ENCODE measurements at places on chromosomes 4 and X.

DNA sequence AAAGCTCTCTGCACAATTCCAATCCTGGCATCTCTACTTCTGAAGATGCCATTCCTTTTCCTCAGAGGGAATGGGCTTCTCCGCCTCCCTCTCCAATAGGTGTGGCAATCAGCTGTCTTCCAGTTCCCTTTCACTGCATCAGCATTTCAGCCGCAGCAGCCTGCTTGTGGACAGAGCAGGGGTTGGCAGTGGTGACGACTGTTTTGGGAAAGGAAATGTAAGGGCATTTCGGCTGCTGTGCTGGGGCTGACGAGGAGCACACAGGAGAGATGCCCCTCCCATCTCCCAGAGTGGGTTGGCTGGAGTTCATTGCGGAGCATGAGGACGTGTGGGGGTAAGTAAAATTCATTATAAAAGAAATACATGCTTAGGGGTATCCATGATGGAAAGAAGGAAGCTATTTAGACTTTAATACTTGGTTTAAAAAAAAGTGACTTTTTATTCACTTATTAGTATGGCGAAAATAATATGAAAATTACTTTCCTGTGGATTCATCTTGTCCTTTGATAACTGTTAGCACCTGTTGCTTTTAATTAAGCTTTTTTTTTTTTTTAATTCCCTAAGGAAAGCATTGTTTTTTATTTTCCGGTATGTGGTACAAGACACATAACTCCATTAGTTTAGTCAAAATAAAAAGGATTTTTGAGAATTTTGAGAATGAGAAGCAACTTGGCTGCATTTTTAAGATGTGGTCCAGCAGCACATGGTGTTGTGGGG, at the start of gene LIMCH1:
Gene LIMCH1 (plus strand): TSS at position 141 of the 717 bp plus-strand sequence. CDS start 67,839 bp downstream, outside the sequence.
- DNase-seq: no peak

DNA sequence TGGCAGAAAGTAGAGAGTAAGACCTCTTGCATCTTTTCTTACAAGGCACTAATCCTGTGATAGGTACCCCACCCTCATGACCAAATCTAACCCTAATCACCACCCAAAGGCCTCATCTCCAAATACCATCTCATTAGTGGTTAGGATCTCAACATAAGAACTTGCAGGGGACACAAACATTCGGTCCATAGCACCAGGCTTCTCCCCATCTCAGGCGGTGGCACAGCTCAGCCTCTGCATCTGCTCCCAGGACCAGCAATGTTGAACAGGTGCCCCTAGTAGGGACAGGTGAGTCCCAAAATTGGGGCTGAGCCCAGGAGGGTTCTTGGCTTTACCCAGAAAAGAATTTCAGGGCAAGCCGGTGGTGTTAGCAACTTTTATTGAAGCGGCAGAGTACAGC, 8.4 kb upstream of the MRFAP1 start:
- no peak for DNase-seq

GRCh38 chrX:110992611-110993010, 103.4 kb upstream of the PAK3 start:
- DNase-seq: peak; percentile 14

DNA sequence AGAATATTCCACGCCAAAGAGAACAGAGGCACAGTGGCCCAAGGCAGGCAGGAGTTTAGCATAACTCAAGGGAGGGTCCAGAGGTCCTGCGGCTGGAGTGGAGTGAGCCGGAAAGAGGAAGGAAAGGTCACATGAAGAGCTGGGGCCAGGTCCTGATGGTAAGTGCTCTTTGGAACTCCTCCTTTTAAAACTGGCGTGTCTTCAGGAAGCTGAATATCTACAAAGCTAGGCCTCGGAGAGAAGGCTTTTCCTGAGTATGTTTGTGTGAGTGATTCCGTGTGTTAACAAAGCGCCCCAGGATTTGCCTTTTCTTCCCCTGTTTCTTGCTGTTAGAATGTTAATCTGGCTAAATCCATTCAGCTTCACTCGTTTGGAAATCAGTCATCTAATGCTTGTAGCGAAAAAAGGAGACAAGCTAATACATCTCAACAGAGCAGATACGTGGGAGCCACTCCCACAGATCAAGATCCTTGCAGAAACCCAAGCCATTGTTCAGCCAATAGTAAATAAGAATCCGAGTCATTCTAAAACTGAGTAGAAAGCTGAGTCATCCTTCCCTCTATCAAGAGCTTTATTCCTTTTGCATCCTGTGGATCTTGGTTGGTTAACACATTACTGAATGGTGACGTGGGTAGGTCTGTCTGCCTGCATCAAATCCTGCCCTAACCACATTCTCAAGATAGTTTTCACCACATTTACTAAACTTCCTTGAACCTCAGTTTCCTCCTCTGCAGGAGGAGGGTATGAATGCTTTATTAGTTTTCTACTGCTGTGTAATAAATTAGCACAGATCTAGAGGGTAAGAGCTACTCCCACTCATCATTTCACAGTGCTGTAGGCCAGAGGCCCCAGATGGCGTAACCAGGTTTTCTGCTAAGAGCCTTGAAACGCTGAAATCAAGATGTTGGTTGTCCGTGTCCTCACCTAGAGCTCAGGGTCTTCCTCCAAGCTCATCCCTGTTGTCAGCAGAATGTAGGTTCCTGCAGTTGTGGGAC, 43.2 kb upstream of the RBM47 start:
- DNase-seq: peak; percentile 94

DNA sequence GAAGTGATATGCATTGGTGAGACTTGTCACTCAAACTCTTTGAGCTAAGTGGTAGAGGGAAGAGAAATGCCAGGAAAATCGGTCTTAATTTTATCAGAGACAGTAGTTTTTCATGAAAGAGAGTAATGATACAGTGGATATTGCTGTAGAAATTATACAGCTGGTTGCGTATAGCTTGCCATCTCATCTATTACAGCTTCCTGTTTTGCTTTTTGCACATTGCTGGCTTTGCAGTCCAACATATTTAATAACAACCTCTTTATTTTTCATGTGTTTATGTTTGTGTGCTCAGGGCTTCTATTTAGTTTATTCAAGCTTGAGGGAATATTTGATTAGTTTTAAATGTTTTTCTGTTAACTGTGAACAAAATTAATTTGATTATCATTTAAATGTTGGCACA, 11.5 kb downstream of the SMAD1 start:
- no peak for DNase-seq

GRCh38 chr4:115028682-115029410, 84.6 kb downstream of the NDST4 start:
- DNase-seq: no peak

- DNase-seq: no peak
Observed at GRCh38 chr4:45323453-45324058, 597.2 kb upstream of the GNPDA2 start.

DNA sequence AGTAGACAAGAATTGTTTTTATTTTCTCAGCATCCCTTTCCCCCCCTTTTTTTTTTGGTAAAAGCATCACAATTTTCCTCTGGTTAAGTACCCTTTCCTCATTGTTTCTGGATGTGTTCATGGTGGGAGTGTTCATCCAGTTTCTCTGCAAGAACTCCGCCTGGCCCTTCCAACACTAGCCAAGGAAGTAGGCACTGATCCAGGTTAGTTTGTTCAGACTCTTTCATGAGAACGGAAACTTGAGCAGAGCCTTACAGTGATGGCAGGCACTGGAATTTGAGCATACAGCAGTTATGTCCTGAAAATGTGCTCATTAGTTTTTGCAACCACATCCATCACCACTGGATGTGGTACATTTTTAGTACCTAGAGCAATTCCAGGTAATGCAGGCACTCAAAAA, 336.1 kb upstream of the BOD1L1 start:
- DNase-seq: peak; percentile 42
